ENCODE measurements at places on chromosomes 12 and 14.
A peak's percentile ranks its signal among the peaks of the same experiment; 100 is the strongest.

DNA sequence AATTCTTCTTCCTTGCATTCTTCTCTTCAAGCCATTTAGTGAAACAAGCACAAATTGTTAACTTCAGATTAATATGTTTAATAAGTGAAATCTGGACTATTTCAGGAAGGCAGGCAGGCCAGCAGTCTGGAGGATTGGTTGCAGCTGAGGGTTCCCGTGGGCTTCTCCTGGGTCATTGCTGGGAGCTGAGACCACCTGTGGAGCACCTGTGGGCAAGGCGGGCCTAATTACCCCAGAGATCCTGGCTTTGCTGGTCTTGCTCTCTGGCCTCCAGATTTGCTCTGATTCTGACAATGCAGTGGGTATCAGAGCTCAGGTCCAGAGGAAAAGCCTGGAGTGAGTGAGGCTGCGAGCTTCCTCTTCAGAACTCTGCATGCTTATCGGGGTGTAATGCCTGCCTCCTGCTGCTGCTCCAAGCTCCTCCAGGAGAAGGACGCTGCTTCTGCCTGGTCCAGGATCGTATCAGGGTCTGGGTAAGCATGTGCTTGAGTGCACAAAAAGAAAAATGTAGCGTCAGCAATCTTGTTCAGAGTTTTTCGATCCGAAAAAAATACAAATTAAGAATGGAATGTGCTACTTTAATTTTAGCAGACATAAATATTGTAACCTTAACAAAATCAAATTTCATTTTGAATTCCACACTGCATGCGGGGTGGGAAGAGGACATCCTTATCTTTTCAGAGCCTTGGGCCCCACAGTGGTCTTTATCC lies 93.8 kb downstream of the TMEM30B start:
- DNase-seq: no peak

- no peak for DNase-seq
Measured at GRCh38 chr14:101357559-101358319, 203.6 kb upstream of the DIO3 start.

DNA sequence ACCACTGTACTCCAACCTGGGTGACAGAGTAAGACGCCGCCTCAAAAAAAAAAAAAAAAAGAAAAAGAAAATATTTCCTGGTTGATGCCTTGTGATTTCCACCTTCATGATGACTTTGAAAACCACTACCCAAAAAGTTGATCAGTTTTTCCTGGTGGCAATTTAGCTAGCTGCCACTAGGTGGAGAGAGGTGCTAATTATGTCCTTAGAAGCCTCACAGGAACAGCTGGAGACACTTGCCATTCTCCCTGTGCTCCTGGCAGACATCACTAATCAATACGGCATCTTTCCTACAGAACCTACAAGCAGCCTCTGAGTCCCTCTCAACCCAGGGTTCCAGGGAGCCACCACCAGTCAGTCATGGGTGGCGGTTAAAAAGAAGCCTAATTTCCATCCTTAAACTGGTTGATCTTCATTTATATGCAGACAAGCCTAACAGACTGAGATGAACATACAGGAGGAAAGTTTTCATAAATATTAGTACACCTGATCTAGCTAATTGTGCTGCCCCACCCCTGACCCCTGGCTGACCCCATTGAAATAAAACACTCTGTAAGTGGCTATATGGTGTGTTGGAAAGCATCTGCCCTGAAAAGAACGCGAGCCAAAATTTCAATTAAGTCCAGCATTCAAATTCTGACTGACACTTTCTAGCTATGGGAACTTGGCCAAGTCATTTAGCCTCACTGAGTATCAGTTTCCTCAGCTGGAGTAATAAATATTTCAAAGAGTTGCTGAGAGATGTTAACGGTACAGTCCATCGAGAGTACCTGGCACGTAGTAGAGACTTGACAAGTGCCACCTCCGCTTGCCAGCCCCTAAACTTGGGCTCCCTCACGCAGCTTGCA lies 6.2 kb upstream of the OAS1 start:
- DNase-seq: peak; percentile 27

DNA sequence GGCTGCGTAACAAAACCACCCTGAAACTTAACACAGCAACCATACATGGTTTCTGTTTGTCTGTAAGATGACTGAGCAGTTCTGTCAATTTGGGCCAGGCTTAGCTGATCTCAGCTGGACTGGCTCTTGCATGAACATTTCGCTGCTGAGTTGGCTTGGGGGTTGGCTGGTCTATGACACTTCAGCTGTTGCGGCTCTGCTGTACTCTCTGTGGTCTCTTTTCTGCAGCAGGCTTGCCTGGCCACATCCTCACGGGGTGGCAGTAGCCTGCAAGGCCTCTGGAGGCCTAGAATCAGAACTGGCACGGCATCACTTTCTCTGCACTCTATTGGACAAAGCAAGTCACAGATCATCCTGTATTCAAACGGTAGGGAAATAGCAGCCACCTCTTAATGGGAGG lies 216.2 kb downstream of the BCL11B start:
- DNase-seq: no peak

GRCh38 chr14:39563361-39563760 lies 131.1 kb upstream of the FBXO33 start:
- DNase-seq: no peak

DNA sequence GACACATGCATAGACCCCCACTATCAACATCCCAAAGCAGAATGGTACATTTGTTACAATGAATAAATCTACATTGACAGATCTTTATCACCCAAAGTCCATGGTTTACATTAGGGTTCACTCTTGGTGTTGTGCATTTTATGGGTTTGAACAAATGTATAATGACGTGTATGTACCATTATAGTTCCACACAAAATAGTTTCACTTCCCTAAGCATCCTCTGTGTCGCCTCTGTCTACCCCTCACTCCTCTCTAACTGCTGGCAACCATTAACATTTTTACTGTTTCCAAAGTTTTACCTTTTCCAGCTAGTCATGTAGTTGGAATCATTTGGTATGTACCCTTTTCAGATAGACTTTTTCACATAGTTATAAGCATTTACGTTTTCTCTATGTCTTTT lies 69.5 kb upstream of the LMO3 start:
- DNase-seq: no peak

GRCh38 chr12:123270214-123271000 lies 1.2 kb downstream of the CDK2AP1 start:
- DNase-seq: peak; percentile 53

DNA sequence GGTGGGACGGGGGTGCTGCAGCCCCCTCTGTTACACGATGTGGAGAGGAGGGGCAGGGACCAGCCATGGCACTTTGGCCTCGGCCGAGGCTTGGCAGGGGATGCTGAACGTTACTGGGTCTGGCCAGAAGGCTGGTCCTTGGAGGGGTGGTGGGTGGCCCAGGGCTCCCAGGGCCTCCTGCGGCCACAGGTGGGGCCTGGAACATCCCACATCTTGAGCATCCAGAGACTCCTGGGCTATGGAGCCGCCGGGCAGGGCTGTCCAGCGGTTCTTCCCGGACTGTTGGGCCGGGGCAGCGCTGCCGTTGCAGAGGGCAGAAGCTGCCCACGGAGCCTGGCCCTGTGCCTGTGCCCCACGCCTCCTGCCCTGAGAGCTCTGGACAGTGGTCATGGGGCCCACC lies 15.9 kb downstream of the KIF26A start:
- no peak for DNase-seq

- DNase-seq: peak; percentile 81
Measured at GRCh38 chr12:67661311-67662021, 12.9 kb downstream of the DYRK2 start.

DNA sequence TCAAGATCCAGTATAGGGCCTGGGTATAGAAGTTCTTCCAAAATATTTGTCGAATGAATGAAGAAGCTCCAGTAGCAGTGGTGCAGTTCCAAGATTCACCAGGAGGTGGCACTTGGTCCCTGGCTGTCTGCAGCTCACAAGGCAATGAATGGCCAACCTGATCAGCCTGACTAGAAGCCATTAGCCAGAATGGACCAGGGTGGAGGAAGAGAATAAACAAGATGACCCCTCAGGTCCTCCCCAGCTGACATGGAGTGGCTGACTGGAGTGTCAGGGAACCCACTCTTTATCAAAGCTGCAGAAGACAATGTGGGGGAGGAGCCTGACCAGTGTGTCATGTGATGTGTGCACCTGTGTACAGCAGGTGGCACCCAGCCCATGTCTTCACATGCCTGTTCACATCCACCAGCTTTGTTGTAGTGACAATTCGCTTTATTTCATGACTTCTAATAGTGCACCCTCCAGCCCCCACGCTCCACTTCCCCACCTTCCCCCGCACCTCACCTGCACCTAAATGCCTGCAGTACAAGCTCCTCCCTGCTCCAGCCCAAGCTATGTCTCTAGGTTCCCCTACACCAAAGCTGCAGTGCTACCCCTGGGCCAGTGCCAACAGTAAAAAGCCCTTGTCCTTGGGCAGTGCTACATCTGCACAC lies 3.0 kb downstream of the LTBP2 start:
- peak; percentile 84 for DNase-seq

DNA sequence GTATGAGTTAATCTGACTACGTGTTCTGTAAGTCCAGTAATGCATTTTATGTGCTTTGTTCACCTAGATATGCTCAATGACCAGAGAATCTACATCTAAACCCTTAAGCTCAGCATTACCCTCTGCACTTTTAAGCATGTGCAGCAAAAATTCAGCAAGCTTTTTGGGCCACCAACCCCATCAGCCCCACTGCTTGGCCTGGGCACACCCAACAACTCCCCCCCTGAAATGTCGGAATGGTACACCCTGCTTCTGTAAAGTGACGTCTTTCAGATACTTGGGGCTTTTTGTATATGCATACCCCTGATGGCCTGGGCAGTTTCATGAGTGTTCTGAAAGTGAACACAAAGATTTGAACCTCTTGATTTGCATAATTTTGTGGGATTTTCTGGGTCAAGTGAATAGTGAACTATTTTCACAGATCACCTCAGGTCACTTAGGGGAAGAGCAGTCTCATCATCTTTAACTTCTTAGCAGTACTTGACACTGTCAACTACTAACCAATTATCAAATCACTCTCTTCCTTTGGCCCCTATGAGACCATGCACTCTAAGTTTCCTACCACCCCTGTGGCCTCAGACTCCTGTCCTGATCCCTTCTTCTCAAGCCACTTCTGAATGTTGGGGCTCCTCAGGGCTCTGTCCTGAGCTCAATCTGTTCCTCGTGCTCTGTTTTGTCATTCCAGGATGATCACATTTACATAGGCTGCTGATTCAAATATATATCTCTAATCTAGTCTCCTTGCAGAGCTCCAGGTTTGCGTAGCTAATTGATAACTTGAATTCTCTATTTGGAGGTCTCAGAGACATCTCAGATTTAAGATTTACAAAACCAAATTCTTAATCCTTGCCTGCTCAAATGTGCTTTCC lies 36.3 kb upstream of the PPM1A start:
- DNase-seq: no peak

DNA sequence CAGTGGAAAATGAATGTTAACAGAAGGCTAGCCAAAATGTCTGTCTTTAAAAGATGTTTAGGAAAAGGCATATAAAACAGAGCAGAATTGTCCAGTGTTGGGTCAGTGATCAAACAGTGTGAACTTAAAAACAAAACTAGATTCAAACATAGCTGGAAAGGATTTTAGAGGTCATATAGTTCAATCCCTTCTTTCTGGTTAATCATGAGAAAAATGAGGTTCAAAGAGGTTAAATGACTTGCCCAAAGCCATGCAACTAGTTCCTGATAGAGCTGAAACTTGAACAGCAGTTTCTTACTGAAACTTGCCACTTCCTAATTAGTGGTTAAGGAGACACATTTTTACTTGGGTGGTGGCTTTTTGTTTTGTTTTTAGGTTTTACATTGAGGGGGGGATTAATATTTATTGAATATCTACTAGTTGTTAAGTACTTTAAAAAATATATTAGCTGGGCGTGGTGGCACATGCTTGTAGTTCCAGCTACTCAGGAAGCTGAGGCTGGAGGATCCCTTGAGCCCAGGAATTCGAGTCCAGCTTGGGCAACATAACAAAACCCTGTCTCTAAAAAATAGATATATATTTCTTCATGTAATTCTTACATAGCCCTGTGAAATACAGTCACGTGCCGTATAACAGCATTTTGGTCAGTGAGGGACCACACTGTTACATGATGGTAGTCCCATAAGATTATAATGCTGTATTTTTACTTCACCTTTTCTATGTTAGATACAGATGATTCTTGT lies 20.4 kb downstream of the ACVR1B start:
- no peak for DNase-seq

- DNase-seq: no peak
Measured at GRCh38 chr14:69720912-69721311, 46.0 kb upstream of the SRSF5 start.

DNA sequence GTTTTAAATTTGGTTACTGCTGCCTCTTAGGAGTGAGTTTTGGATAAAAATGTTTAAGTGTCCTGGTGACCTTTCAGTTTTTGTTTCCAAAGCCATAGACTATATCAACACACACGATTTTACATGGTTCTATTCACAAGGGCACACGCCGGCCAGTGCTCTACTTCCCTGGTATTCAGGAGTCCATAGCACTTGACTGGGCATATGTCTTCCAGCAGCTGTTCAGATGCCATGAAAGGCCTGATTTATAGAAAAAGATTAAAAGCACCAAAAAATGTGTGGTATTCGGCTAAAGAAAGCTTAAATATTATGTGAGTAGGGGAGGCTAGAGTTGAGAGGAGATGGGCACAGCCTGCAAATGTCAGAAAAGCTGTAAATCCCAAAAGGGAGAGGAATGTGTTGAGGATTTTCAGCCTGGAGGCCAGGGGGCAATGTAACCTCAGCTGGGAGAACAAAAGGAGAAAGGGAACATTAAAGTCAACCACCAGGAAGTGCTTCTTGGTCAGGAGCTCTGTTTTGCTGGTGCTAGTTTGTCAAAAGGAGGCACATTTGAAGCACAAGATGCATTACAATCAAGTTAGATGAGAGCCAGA lies 478.4 kb downstream of the RAD51B start:
- DNase-seq: peak; percentile 30

- no peak for DNase-seq
Measured at GRCh38 chr14:101113108-101113612, 209.6 kb upstream of the RTL1 start.

- peak; percentile 76 for DNase-seq
Measured at GRCh38 chr12:107759410-107759809, 1.5 kb downstream of the PRDM4 start.

DNA sequence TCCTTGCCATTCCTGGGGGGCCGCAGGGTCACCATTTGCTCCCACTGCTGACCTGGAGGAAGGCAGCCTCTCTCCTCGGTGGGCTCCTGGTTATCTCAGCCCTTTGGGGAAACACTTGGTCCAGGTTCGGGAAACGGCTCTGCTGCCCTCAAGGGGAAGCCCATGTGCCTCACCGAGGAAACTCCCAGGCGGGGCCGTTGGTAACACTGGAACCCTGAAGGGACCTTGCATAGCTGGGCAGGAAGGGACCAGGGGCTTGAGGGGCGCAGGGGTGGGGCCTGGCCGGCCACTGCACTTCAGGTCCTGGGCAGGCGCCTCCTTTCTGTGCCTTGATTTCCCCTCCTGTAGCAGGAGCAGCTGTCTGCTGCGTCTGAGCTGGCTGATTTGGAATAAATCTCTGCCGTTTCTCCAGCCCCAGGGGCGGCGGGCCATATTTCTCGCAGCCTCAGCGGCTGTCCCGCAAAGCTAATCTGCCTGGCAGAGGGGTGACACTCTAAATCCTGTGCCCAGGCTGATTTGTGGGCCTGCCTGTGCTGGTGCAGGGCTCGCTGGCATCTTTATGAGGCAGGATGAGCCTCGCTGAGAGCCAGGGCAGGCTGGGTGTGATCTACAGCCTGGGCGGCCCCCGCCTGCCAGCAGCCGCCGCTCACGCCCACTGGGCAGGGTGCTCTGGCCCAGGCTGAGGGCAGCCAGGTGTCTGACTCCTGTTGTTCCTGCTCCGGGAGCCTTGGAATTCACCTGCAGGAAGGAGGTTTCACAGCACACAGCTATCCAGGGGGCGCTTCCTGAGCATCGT lies 49.7 kb downstream of the KIF26A start:
- DNase-seq: no peak

- peak; percentile 68 for DNase-seq
Measured at GRCh38 chr12:116916122-116916521, 5.4 kb downstream of the FBXW8 start.
